ENCODE measurements at places on chromosomes 1 and 21.

DNA sequence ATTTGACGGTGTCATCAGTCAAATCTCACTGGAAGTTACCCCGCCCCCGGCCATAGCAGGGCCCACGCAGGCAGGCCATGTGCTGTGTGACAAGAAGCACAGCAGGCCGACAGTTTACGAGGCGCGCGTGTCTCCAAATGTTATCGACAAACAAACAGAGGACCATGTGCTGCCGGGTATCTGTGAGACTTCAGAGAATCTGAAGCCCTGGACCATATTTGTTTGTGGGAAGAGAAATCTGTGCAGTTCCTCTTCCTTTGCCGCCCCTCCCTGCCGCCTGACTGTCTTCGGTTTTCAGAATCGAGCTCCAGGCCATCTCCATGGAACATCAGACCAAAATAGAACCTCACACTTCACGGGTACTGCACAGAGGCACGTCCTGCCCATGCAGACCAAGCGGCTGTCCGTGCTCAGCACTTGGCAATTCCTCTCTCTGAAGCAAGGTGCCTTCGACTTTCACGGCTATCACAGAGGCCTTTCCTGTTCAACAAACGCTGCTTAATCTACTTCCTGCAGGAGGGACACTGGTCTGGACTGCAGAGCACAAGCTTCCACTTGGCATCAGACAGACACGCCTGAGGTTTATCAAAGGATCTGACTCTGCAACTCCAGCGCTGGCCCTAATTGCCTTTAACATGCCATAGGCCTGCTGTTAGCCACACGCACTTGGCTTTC lies 135.7 kb upstream of the KRTAP19-8 start:
- no peak for DNase-seq

- no peak for DNase-seq
Measured at GRCh38 chr1:155481741-155482241, 80.8 kb downstream of the ASH1L start.

DNA sequence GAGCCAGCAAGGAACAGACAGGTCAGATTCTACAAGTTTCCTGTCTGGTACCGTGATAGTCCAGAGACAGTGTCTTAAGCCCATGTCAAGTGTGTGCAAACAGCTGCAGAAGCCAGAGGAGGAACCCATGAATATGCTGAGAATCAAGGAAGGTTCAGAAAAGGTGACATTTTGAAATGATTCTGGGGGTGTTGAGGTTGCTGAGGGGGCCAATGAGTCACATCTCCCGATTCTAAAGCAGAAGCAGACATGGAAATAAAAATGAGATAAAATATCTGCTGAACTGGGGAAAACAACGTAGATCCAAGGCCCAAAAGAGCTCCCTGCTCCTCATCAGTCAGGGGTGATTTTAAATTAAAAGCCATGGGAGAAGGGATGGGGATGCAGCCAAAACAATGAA lies 15.8 kb upstream of the SYT6 start:
- no peak for DNase-seq

- no peak for DNase-seq
Measured at GRCh38 chr1:43978264-43978550, 803 bp upstream of the B4GALT2 start.

DNA sequence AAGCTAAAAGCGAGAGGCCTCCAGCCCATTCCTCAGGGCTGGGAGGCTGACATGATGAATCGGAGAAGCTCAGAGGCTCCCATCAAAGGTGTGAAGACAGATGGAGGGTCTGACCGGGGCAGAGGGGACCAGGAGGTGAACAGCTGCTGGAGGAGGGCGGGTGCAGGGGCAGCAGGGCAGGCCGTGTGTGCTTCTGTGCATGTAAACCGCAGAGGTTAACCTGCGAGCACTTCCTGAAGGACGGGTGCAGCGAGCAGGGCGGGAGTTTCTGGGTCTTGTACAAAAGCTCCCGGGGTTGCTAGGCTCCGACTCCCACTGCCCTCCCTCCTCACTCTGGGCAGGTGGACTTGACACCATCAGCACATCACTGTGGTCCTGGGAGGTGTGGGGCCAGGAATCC lies 75.2 kb downstream of the PAX7 start:
- no peak for DNase-seq

GRCh38 chr1:233587196-233587595 lies 26.7 kb upstream of the KCNK1 start:
- no peak for DNase-seq

DNA sequence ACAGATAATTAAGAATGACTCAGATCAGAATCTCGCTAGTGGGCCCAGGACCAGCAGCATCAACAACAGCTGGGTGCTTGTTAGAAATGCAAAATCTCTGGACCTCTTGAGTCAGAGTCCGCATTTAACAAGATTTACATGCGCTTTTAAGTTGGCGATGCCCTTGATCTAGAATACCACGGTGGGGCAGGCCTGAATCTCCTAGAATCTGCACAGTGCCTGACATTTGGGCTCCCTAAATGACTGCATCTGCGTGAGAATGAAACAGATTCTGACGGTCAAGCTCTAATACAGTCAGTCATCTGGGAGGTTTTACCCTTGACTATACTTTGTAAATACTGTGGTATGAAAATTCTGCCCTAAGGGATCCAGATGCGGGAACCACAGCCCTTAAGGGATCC lies 17.2 kb upstream of the RAB29 start:
- DNase-seq: no peak

- no peak for DNase-seq
Measured at GRCh38 chr1:238916828-238917227, 469.5 kb upstream of the CHRM3 start.
